Forelimb muscle (tissue), 1 donor: ENCODE measurements at places on chromosomes 6 and 20.

DNA sequence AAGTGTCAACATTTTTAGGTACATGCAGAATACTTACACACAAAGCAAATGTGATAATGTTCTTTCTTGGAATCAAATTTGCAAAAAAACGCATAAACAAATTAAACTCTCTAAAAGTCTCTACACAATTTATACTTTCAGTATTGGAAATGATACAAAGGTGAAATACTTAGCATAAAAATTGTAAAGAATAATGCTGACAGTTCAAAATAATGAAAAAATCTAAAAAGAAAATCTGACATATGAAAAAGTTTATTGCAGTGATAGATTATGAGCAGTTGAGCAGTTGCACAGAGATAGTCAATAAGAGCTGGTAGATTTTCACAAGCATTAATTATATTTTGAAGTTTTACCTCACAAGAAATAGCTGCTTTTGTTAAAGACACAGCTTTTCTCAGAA, 1176.4 kb upstream of the EYS start:
- DNase-seq: no peak

- no peak for DNase-seq
These were observed 190.2 kb upstream of the SNX9 start for GRCh38 chr6:157632821-157633220.

GRCh38 chr6:28900577-28901256, 23.1 kb downstream of the TRIM27 start:
- DNase-seq: no peak

GRCh38 chr20:59020938-59021551, 1.8 kb downstream of the TUBB1 start:
- no peak for DNase-seq
